ENCODE measurements at places on chromosomes 2 and 18.

GRCh38 chr18:12038082-12038638, 55.5 kb upstream of the ANKRD62 start:
- peak; percentile 9 for DNase-seq

DNA sequence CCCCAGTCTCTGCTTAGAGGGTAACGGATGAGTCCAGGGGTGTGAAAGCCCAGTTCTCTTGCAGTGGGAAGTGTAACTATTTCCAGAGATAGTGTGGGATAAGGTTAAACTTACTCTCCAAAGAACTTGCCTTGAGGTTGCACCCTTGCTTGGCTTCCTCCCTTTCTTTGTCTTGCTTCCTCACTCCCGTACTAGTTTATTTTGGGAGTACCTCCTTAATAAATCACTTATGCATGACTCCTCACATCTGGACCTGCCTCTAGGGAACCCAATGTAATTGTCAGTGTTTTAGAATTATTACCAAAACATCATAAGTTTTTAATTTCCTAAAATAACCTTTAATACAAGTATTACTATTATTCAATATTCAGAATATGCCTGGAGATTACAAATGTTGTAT, 35.2 kb downstream of the CPO start:
- no peak for DNase-seq

DNA sequence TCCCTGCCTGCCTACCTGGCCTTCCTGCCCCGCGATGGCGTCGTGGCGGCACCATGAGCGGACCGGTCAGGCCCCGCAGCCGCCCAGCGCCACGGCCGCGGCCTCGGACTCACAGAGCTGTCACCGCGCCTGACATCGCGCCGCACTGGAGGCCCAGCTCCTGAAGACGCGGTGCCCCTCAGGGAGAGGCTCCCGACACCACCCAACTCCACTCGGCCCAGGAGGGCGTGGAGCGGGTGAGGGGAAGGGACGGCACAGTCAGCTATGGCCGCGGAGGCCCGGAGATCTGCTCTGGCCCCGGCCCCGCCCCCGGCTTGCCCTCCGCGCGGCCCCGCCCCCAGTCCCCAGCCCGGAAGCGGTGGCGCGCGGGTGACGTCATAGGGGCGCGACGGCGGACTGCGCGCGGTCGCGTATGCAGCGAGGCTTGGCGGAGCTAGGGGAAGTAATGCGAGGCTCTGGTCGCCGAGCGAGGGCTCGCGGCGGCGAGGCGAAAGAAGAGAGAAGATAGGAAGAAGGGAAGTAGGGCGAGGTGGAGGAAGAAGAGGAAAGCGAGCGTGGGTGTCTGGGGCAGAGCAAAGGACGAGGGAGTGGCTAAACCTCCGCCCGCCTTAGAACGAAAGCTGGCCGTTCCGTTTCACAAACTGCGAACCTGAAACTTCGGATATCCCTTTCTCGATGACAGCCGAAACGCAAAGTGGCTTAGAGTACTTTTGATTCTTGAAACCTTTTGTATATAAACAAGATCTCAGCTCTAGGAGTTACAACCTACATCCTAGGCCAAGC, at the start of gene SLC35F5:
SLC35F5 (minus strand) TSS at position 288 of the 783 bp plus-strand sequence; CDS start at position 55, 233 bp downstream.
- peak; percentile 91 for DNase-seq

GRCh38 chr2:176234156-176234555, 35.1 kb upstream of the MTX2 start:
- DNase-seq: no peak

- DNase-seq: no peak
Observed at GRCh38 chr18:6994056-6994770, 123.4 kb downstream of the LAMA1 start.

DNA sequence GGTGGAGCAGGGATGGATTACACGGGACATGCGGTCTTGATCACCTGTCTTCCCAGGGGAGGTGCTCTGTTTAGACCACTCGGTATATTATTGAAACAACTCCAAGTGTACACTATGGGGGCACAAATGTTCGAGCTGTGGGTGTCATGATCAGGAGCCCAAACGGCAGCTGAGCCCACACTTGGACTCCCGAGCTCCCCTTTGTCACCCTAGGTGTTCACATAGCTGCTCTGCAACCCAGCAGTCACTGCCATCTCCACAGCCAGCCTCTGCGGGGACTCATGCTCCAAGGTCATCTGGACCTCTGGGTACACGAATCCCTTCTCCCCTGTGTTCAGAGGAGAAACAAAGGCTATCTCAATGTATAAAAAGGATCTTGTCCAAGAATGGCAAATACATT, 46.0 kb downstream of the CAPN13 start:
- DNase-seq: no peak

DNA sequence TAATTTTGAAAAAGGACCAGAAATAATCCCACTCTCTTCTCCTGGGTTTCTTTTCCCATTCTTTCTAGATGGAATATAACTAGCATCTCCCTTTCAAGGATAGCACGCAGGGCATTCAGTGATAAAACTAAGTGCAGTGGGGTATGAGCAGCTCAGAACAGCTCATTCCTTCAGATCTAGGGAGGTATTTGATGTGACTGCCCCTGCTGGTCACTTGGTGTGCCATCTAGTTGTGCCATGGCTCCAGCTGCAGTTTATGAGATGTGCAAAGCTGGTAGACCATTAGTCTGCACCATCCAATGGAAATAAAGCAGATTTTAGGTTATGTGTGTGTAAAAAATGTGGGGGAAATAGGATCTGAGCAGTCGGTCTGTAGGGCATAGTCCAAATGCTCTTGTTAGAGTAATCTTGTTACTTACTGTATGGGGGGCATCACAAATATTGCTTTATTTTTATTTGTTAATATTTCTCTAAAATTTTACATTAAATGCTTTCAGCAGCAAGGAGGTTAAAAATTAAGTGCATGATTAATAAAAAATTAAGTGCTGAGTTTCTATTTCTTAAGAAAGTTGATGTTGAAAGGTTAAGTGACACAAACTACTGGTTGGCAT, 38.9 kb downstream of the CTAGE1 start:
- DNase-seq: no peak

GRCh38 chr18:69845593-69846506, 101.8 kb downstream of the CD226 start:
- DNase-seq: no peak

DNA sequence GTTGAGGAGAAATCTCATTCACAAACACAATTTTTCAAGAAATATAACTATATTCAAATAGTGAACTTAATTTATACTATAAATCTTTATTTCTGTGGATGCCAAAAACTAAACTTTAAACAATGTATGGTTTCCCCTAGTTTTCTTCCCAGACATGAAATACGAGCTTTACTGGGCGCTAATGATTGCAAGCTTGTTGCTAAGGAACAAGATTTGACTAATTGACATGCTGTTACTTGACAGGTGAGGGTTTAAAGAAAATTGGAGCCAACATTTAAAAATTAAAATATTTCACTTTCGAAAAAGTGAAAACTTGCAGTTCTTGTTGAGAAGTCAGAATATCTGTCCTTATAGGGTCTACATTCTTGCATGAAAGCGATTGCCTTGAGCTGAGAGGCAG, 381.0 kb downstream of the MEIS1 start:
- DNase-seq: no peak

DNA sequence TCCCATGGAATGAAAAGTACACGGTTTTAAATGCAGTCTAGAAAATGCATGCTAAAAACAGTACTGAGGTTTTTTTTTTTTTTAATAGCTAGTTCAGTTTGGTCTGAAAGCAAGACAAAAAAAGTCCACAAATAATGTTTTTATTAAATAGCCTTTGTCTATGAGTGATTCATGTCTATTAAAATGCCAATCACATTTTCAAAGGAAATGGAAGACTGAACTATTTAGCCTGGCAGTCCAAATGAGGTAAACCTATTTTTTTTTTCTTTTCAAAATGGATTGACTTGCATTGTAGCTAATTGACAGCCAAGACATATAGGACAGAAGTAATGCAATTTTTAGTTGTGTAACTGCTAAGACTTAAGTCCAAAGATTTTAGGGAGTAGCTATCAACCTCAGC, 90.3 kb downstream of the LRP1B start:
- DNase-seq: no peak

DNA sequence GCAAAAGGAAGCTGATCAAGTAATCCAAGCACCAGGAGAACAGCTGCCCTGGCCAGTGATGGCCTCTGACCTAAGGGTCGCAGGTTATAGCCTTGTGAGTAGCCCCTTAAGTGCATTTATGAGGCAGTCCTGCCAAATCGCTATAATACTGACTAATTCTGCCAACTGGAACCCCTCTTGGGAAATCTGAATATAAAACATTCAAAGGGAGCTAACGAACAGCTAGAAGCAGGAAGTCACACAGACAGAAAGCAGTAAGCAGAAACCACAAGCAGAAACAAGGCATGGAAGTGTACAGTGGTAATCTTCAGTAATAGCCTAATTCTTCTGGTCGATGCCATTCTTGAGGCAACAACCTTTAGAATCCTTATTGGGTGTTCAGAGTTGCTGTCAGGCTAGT, 521.3 kb downstream of the METTL4 start:
- DNase-seq: no peak

- no peak for DNase-seq
Observed at GRCh38 chr2:207157731-207158130, 8.0 kb downstream of the KLF7 start.

- no peak for DNase-seq
Observed at GRCh38 chr2:101018934-101019333, 16.8 kb downstream of the RPL31 start.

- no peak for DNase-seq
Observed at GRCh38 chr2:98343285-98343684, 3.0 kb upstream of the CNGA3 start.

- DNase-seq: no peak
Observed at GRCh38 chr2:191166756-191167445, 16.1 kb upstream of the STAT4 start.

GRCh38 chr2:11738589-11739436, 7.6 kb upstream of the LPIN1 start:
- no peak for DNase-seq

GRCh38 chr2:210195101-210195852, 24.1 kb upstream of the KANSL1L start:
- DNase-seq: no peak

DNA sequence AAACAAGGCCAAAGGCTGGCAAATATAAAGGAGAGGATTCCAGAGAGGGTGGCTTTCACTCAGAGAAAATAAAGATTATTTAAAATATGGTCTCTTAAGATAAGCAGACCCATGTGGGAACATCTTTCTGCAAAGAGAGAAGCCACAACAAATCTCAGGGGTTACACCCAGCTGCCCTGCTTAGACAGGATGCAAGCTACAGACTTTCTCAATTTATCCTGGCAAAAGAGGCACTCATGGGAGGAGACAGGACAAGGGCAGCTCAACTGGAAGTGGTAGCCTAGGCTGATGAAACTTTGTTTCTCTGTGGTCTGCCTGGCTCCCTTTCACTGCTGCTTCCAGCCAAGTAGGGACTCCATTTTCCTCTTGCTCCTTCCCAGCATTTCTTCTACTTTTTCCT, 25.9 kb upstream of the SULT1C4 start:
- DNase-seq: no peak

DNA sequence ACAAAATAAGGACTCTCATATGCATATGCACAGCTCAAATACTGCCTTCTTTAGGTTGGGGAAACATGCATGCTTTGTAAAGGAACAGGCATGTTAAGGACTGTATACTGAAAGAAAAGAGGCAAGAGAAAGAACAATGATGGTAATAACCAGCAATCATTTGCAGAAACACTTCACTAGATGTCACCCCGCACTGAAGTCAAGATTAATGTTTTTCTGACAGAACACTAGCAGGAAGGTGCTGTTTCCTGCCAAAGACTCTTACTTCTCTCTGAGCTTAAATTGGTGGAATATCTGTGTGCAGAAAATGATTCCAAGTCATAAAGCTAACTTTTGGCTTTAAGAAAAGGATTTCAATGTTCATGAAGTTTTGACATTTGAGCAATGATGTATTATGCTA, 19.3 kb upstream of the CSRNP3 start:
- DNase-seq: no peak

DNA sequence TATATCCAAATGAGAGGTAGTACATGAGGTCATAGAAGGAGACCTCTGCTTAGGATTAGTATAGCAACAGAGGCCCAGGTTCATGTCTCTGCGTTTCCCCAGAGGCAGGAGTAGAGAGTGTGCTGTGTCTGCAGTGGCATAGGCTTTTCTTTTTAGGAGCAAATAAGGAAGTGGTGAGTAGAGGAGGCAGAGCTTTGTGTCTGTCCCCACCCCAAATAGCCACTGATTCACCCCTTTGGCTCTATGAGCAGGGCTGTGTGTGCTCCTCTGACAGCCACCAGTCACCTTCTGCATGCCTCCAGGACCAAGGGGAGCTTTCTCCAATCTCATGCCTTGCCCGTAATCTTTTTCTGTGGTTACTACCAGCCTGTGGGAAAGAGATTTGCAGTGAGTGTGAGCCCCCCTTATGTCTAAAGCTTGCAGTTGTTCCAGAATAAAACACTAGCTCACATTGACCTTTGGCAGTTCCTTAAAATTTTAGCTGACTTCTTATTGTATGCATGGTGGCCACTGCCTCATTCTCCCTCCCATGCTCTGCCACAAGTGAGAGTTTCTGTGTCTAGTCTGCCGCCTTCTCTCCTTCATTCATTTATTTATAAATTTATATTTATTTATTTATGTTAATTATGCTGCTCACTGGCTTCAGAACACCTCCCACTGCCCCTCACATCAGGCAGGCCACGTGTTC, 23.5 kb upstream of the ELAC1 start:
- no peak for DNase-seq

DNA sequence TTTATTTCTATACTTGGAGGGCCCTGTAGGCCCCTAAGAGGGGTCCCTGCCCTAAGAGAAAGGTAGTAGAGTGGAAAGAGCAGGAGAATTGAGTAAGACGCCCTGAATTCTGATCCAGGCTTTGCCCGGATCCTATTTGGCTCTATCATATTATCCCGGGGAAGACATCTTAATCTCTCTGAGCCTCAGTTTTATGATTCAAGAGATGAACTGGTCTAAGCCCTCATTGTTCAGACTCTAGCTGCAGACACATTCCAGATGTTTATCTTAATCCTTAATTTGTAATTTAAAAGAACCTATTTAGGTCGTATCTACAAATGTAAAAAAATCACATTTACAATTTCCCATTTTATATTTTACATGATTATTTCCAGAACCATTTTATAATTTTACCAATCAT, 220.1 kb downstream of the AGPS start:
- DNase-seq: no peak

DNA sequence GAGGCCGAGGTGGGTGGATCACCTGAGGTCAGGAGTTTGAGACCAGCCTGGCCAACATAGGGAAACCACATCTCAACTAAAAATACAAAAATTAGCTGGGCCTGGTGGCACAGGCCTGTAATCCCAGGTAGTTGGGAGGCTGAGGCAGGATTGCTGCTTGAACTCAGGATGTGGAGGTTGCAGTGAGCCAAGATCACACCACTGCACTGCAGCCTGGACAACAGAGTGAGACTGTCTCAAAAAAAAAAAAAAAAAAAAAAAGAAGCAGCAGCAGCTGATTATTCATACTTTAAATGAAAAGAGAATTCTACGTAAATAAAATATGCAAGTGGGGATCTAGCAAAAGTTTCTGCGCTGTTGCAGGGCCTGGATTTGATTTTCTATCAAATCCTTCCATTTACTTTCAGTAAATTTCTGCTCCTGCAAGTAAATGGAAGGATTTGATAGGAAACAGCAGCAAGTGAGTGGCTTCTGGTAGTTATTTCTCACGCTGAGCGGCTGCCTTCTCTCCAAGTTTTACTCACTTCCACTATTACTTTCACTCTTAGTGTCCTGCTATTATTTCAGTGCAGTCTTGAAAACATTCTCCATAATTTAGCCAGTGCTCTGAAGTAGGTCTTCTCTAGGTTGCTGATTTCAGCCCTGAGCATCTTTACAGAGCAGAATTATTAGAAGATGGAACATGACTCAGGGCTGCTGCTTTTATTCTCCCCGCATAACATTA, 68.4 kb downstream of the SLC16A14 start:
- DNase-seq: no peak
